ENCODE measurements at places on chromosomes 7 and 10.

DNA sequence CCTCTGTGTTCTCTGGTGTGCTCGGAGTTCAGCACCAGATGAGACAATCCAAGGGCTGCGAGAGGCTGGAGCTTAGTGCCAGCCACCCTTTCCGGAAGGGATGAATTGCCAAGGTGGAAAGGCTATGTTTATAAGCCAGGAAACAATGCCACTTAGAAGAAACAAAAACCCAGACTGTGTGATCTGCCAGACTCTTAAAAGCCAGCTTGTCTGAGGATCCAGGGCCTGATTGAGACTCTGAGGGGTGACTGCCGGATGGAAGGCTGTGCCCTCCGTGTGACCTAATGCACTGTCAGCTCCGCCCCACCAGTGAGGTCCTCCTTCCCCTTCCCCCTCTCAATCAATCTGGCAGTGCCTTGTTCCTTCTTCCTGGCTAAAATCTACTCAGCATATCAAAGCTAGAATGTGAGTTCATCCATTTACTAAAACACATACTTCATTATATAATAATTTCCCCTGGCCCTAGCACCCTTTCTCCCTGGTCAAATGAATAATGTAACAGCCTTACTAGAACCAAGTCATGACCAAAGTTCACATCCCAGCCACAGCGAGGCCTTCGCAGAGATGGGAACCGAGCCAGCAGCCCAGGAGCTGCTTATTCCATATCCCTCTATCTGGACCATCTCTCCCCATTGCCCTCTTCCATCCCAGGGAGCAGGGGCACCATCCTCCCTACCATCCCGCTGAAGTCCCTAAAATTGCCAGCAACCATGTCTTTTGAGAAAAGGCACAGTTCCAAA lies 25.5 kb downstream of the FAM107B start:
- no peak for DNase-seq

DNA sequence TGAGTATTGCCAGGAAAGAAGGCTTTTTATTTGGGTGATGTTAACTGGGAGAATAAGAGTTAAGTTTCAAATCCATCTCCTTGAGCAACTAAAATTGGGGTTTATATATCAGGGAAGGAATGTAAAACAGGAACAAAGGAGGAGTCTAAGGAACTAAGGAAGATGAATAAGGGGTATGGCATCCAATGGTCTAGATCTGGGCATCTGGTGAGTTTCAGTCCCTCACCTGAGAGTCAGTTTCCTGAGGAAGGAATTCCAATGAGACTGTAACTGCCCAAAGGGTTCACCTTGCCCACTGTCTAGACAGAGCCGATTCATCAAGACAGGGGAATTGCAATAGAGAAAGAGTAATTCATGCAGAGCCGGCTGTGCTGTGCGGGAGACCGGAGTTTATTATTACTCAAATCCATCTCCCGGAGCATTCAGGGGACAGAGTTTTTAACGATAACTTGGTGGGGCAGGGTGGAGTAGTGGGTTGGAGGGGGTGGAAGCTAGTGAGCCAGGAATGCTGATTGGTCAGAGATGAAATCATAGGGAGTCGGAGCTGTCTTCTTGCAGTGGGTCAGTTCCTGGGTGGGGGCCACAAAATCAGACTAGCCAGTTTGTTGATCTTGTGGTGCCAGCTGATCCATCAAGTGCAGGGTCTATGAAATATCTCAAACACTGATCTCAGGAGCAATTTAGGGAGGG lies 188.3 kb upstream of the STK17A start:
- peak; percentile 16 for DNase-seq

GRCh38 chr7:2224934-2225333 lies 7.8 kb downstream of the MAD1L1 start:
- no peak for DNase-seq

DNA sequence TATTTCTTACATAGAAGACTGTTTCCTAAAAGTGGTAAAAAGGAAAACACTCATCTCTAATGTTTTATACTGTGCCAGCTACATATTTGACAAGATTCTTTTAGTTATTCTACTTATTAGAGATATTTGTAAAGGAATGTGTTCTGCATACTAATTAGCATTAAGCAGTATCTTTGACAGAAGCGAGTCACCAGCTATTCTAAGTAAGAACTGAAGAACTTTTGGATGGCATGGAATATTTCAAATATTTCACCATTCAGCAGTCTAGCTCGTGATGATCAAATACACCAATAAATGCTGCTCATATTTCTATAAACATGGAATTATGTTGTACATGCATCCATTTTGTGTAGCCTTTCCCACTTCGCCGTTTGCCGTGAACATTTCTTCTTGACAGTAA lies 241.6 kb upstream of the TCF7L2 start:
- peak; percentile 20 for DNase-seq

DNA sequence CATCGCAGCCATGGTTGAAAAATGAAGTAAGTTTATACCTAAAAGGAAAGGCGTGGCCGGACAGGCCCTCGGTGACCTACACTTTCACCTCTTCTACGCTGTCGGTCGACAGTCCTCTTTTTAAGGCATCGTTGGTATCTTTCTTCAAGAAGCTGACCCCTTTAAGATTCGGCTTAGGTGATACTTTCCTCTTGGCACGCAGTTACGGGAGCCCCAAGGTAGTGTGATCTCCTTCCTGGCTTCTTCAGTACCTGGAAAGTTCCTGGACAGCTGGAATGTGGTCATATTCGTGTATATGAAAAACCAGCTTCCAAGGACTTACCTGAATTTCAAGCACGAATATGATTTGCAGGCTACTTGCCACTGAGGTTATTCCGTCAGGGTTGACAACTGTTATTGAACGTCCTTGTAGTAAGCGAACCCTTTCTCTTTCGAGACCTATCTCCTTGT lies 885 bp upstream of the SYPL1 start:
- DNase-seq: no peak

- no peak for DNase-seq
Measured at GRCh38 chr10:122363722-122364463, 10.6 kb upstream of the PLEKHA1 start.

- DNase-seq: peak; percentile 71
Measured at GRCh38 chr10:4270116-4270515, 485.1 kb upstream of the KLF6 start.

DNA sequence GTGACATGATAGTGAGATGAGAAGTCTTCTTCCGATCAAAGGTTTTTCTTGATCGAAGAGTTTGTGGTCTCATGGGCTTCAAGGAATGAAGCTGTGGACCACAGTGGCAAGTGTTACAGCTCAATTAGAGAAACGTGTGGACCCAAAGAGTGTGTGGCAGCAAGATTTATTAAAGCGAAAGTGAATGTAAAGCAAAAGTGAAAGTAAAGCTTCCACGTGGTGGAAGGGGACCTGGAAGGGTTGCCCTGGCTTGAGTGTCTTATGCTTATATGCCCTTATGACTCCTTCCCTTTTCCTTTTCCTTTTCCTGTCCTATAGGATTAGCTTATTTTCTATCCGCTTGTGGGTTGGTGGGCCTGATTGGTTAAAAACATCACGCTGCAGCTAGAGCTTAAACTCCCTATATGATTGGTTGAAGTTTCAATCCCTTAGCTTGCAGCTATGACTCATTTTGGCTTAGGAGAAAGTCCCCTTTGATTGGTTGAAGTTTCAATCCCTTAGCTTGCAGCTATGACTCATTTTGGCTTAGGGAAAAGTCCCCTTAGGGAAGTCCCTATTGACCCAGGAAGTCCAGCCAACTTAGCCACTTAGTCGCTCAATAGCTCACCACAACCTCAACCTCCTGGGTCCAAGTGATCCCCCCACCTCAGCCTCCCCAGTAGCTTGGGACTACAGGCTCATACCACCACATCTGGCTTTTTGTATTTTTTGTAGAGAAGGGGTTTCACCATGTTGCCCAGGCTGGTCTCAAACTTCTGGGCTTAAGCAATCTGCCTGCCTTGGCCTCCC lies 34.7 kb downstream of the MRPS24 start:
- DNase-seq: peak; percentile 27

GRCh38 chr10:17029239-17029580 lies 100.4 kb downstream of the CUBN start:
- DNase-seq: no peak

GRCh38 chr7:139876622-139877283 lies 47.7 kb downstream of the TBXAS1 start:
- peak; percentile 42 for DNase-seq

GRCh38 chr7:31023877-31024276 lies 28.2 kb upstream of the ADCYAP1R1 start:
- DNase-seq: no peak

DNA sequence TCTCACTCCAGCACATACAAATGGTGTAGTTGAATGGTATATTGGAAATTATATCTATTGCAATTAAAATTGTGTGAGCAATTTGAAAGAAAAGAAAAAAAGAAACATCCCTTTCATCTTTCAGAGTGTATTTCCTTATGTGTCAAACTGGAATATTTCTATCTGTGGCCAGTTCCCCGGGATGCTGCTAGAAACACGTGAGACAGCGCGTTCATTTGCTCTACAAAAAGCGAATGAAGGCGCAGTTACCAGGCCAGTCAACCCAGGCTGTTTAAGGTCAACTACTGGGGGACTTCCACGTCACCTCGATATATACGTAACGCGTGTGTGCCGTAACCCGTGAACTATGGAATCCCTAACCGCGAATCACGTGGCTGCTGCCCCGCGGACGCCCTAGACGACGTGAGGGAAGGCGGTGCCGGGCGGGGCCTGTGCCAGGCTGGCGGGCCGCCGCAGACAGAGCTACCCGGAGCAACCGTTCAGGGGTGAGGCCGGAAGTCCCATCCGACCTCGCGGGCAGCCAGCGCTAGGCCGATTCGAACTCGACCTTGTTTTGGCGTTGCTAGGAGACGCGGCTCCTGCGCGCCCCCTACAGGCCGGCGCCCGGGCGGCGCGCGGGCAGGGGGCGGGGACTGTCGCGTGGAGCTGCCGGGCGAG lies 1.1 kb upstream of the ARL4A start:
- peak; percentile 94 for DNase-seq

DNA sequence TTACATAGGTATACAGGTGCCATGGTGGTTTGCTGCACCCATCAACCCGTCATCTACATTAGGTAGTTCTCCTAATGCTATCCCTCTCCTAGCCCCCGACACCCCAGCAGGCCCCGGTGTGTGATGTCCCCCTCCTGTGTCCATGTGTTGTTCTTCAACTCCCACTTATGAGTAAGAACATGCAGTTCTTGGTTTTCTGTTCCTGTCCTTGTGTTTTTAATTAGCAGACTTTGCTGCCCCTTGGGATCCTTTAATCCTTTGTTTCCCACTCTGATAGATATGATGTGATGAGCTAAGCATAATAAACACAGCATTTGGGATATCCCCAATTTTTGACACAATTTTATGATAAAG lies 71.1 kb upstream of the PALS2 start:
- DNase-seq: no peak

- DNase-seq: no peak
Measured at GRCh38 chr7:43198599-43199090, 86.2 kb downstream of the HECW1 start.

DNA sequence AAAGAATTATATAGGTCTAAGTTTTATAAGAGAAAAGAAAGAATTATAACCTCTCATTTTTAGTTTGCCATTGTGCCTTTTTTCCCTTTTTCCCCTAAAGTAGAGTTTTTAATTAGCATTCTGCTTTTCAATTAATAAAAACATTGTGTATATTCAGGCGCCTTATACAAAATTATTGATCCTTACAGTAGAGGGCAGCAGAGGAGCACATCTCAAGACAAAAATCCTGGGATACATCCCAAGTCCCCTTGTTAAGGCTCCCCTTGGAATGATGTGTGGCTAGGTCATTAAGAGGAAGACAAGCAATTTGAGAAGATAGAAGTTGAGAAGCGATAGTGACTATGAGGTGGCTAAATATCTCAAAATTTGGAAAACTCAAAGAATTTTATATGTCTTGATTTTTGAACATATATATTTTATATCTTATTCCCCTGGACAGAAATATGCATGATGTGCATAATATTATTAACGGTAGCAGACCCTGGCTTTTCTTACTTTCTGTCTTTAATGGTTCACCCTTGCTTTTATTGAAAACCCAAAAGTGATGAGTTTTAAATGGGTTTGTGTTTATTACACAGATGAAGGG lies 19.1 kb upstream of the TPK1 start:
- DNase-seq: peak; percentile 59

- DNase-seq: peak; percentile 91
Measured at GRCh38 chr10:103678178-103678526, 177.2 kb downstream of the SH3PXD2A start.

GRCh38 chr7:33888166-33888565 lies 17.2 kb upstream of the BMPER start:
- DNase-seq: peak; percentile 76

GRCh38 chr7:41529831-41530230 lies 173.1 kb downstream of the INHBA start:
- no peak for DNase-seq

DNA sequence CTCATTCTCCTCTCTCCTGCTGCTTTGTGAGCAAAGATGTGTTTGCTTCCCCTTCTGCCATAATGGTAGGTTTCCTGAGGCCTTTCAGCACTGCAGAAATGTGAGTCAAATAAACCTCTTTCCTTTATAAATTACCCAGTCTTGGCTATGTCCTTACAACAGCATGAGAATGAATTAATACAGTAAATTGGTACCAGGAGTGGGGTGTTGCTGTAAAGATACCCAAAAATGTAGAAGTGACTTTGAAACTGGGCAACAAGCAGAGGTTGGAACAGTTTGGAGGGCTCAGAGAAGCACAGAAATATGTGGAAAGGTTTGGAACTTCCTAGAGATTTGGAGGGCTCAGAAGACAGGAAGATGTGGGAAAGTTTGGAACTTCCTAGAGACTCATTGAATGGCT lies 388.7 kb upstream of the GHITM start:
- no peak for DNase-seq

- DNase-seq: peak; percentile 18
Measured at GRCh38 chr7:131359136-131359776, 31.6 kb downstream of the MKLN1 start.

- peak; percentile 64 for DNase-seq
Measured at GRCh38 chr7:122430710-122431109, 126.2 kb upstream of the FEZF1 start.

- DNase-seq: no peak
Measured at GRCh38 chr10:128422190-128422589, 296.0 kb upstream of the MKI67 start.

- no peak for DNase-seq
Measured at GRCh38 chr7:78496096-78496630, 697.6 kb downstream of the PHTF2 start.

- DNase-seq: no peak
Measured at GRCh38 chr7:157540606-157541294, 203.9 kb downstream of the DNAJB6 start.

GRCh38 chr10:120121768-120122167 lies 229.2 kb downstream of the SEC23IP start:
- no peak for DNase-seq

GRCh38 chr7:115059321-115059720 lies 137.4 kb downstream of the MDFIC start:
- DNase-seq: peak; percentile 9
